Fibroblast of the aortic adventitia (primary cell): ENCODE measurements at places on chromosomes 1 and 21. TPM values are rescaled to one million over a fixed set of nuclear protein-coding genes. Genes with fewer than 3 reads are reported as not detected.

The PDZK1IP1 gene
- not detected in 2 replicates for total RNA-seq

The TCHHL1 gene
- total RNA-seq = not detected in 2 replicates

The RPE65 gene
- not detected in 2 replicates for total RNA-seq

The MMP23B gene
- total RNA-seq = 13.5 and 35.2 TPM in 2 replicates
